ENCODE measurements at places on chromosomes 11 and 22.

- no peak for DNase-seq
Observed at GRCh38 chr11:102147015-102147414, 36.8 kb downstream of the YAP1 start.

- no peak for DNase-seq
Observed at GRCh38 chr11:65124480-65125196, 2.5 kb downstream of the MRPL49 start.

GRCh38 chr11:119087123-119087522 is 2.4 kb downstream of the HMBS start:
- DNase-seq: no peak

DNA sequence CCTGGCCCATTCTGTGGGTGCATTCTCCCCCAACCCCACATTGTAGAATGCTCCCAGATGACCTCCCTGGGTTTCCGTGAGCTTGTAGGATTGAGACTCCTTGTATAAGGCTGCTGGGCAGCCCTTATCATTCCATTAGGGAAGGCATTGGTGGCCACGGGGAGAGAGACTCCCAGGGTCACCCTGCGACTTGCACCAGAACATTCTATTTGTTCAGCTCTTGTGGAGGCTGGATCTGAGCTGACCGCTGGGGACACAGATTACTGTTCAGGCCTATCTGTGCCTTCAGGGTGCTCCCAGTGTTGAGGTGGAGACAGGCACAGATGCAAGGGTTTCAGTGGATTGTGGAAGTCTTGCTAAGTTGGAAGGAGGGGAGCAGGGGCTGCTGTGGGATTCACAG is 17.8 kb downstream of the MICALL1 start:
- DNase-seq: no peak

GRCh38 chr11:93525601-93526345 is 17.4 kb downstream of the SMCO4 start:
- DNase-seq: peak; percentile 37

GRCh38 chr22:42560381-42560780 is 6.6 kb downstream of the SERHL2 start:
- DNase-seq: no peak

DNA sequence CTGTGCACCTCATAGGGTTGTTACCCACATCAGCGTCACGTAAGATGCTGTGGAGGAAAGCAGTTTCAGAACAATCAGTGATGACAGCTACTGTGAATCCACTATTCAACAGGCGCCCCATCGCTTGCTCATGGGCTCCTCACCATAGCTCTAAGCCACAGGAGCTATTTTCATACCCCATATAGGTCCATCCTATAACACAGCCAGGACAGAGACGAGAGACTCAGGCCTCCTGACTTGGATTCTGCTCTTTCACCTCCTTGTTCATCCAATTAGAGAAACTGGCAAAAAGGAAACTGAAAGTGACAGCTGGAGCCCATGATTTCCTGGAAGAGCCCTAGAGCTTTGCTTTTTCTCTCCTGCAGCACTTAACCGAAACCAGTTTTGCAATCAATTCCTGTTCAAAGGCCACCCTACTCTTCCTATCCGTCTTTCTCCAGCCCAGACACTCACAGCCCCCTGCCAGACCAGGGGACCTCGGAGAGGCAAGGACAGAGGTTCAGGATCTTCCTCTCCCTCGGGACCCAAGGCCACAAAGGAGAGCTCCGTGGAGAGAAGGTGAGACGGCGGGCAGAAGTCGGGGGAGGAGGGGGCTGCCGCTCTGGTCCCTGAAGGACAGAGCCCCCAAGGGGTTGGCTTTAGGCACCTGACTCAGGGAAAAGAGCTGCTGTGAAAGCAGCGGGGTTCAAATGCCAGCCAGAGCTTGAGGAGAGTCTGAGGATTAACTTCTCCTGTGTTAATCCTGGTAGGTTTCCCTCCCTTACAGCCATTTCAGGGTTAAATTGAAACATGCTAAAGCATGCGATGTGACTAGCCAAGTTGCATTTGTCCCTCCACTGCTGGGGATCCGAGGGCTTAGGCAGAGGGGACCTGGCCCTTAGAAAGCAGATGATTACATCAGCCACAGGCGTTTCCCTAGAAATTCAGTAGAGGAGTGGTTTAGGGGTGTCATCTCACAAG is at the start of gene APOL6:
APOL6 (plus strand) TSS at position 381 of the 960 bp plus-strand sequence. CDS start 7,980 bp downstream, outside the sequence.
- DNase-seq: peak; percentile 81

GRCh38 chr11:108369064-108369463 is 98.3 kb downstream of the C11orf65 start:
- DNase-seq: no peak

DNA sequence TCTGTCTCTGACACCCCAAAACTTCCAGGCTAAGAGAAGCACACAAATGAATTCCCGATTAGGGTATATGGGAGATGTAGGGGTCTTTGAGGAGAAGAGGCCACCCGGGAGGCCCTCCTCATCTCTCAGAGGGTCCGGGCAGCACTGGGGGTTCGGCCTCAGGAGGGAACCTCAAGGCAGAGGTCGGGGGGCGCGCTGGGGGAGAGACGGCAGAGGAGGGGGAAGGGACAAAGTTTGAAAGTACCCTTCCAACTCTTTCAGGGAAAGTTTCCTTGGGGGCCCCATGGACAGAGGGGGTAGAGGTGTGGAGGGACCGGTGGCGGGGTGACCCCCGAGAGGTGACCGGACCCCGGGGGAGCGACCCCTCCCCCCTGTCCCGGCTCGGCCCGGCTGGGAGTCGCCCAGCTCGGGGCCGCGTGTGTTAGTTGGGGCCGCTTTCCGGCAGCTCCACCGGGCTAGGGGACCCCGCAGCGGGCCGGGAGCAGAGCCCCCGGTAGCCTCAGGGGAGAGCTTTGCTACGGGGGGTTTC is 3.3 kb upstream of the GCAT start:
- no peak for DNase-seq

DNA sequence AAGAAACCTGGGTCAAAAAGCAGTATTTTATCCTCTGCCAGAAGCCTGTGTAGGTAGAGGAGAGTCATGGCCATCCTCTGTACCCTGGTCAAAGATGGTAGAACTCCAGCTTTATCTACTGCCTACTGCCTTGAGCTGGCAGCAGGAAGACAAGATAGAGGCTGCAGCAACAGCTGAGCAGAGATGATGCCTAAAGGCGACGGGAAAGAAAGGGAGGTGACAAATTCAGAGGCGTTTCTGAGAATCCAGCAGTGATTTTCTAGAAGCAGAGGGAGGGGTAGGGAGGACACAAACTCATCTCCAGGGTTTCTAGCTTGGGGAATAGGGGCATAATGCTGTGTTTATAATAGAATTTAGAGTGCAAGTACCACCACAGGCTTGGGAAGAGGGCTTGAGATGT is 15.5 kb upstream of the C1QTNF4 start:
- DNase-seq: no peak

- no peak for DNase-seq
Observed at GRCh38 chr22:23913306-23913660, 19.1 kb downstream of the MIF start.

GRCh38 chr22:20389288-20389687 is 4.7 kb upstream of the ZNF74 start:
- DNase-seq: no peak

- no peak for DNase-seq
Observed at GRCh38 chr11:55652560-55652959, 4.4 kb downstream of the OR4S2 start.

- DNase-seq: no peak
Observed at GRCh38 chr11:64364435-64364834, 5.5 kb downstream of the RPS6KA4 start.

DNA sequence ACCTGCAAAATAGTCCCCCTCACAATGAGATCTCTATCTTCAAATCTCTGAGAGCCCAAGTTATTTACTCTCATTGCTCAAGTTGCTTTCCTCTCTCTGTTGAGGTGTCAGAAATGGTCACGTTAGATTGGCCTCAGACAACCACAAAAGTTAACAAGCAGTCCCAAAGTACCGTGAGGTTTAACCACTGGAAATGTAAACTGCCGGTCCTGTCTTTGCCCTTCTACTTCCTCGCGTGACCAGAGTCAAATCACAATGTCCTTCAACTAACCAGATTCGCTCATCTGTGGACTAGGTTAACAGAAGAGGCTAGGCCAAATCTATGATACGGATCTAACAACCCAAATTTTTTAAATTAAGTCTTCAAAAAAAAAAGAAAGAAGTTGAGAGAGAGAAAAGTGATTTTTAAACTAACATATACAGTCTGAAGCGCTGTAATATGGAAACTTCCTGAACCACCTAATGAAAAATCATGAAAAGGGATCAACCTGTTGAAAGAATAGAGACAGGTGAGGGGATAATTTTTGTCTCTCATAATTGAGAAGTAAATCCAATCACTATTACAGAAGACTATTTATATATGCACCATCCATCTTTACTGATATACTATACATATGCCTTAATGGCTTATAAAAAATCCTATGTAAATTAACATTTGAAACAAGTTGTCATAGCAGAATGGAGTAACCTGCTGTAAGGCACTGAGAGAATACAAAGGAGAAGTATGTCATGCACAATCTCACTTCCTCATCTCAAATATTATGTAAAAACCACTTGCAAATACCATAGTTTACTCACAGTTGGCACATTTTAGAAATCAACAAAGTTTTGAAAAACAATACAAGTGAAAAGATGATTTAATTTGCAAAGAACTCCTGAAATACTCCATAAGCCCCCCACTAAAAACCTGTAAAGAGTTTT is 3.3 kb upstream of the JAML start:
- peak; percentile 67 for DNase-seq

- DNase-seq: no peak
Observed at GRCh38 chr11:109019342-109019936, 354.6 kb downstream of the DDX10 start.

DNA sequence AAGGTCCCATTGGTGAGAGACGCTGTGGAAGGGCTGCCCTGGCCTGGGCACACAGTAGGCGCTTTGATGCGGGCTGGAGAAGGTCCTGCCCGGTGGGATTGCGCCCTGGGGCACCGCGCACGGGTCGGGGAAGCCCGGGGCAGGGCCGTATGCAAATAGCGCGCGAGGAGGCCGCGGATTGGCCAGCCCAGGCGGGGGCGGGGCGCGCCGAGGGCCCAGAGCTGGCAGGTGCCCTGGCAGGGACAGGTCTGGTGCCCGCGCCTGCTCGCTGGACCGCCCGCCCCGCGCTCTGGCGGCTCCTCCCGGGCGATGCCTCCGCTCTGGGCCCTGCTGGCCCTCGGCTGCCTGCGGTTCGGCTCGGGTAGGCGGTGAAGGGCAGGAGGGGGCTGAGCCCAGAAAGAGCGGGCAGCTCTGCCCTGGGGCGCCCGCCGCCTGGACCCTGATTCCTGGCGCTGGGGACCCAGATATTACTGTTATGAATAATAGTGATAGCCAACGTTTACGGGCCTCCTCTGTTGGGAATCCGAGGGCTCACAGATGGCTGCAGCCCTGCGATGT is at the start of gene UPK3A:
UPK3A (plus strand) TSS at position 245 of the 558 bp plus-strand sequence; CDS start at position 310, 65 bp downstream.
- peak; percentile 25 for DNase-seq

DNA sequence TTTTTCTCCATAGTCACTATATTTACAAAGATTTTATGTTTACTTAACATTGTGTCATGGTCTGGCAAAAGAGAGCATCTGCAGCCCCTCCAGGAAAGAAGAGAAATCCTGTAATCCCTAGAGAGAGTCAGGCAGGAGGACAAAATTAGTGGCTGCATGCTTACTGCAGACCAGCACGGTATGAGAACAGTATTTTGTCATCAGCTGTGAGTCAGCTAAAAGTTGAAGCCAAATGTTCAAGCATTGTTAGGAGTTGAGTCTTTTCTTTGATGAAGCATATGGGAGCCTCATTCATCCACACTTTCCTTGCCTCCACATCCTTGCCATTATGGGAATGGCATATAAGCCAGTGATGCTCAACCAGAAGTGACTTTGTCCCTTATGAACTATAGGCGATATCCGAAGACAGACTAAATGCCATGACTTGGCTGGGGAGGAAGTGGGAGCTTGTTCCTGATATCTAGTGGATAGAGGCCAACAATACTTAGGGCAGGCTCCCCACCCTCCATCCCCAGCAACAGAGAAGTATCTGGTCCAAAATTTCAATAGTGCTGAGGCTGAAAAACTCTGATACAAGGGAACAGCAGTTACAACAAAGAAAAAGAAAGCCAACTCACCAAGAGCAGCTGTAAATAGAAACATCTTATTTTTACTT is 112.0 kb upstream of the OR5AK2 start:
- no peak for DNase-seq

DNA sequence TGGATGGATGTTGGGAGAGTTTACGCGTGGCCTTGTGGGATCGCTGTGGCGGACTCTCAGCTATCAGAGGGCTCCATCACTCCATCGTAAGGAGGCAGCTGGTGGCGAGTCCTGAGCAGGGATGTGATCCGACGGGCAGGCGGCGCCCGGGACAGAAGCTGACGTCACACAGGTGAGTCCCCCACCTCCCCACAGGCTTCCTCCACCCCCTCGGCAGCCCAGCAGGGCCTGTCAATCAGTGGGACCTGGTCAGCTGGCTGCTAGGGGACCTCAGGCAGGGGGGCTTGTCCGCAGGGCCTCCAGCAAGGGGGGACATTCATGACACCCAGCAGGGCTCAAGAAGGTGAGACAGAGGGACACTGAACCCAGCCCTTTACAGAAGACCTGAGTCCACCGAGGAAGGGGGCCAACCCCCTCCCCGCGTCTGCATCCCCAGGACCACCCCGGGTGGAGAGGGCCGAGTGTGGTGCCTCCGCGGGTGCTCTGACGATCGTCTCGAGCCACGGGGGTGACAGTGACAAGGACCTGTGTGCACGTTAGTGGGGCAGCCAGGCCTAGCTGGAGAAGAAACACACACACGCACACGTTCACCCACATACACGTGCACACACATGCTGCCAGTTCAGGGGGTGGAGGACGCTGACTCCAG is 7.1 kb downstream of the HRAS start:
- DNase-seq: no peak

DNA sequence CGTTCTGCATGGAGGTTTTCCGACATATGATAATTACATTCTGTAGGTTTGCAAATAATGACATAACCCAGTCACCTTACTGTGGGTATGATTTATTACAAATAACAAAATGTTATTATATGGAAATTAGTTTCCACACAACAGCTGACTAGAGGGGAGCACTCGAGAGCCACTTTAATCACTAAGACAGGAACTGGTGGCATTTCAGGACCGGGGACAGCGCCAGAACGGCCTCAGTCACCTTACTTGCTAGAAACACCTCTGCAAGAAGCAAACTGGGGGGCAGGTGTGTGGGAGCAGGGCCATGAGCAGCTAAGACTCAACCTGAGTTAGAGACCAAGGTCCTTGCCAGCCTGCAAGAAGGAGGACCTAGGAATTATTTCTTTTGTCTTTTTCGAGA is 199.9 kb downstream of the DSCAML1 start:
- peak; percentile 12 for DNase-seq

GRCh38 chr11:12248330-12248729 is 129.0 kb upstream of the PARVA start:
- no peak for DNase-seq

GRCh38 chr11:60775420-60775961 is 9.6 kb upstream of the MS4A10 start:
- DNase-seq: peak; percentile 90

- no peak for DNase-seq
Observed at GRCh38 chr22:20455709-20456063, 18.1 kb upstream of the SCARF2 start.

- DNase-seq: peak; percentile 80
Observed at GRCh38 chr11:762421-763072, 14.7 kb downstream of the GATD1 start.
